ENCODE measurements at places on chromosomes 12 and 14.

GRCh38 chr14:65369560-65369959 lies 43.0 kb upstream of the FUT8 start:
- H3K4me1 ChIP-seq, result no peaks in the 10 kb centered on the region
- H3K36me3 ChIP-seq, result no peaks in the 10 kb centered on the region
- DNase-seq, result no peak
- no peaks in the 10 kb centered on the region for H3K27me3 ChIP-seq
- H3K27ac ChIP-seq, result no peak overlapping the region

GRCh38 chr14:23695664-23695999 lies 59.5 kb downstream of the DHRS2 start:
- no peaks in the 10 kb centered on the region for H3K4me1 ChIP-seq

GRCh38 chr12:42704810-42705401 lies 115.4 kb upstream of the PRICKLE1 start:
- no peak overlapping the region for H3K4me3 ChIP-seq
- H3K4me1 ChIP-seq, result no peaks in the 10 kb centered on the region
- no peak overlapping the region for H3K27ac ChIP-seq
- H3K36me3 ChIP-seq, result no peaks in the 10 kb centered on the region
- H3K27me3 ChIP-seq, result no peaks in the 10 kb centered on the region

GRCh38 chr12:3897371-3897971 lies 24.3 kb upstream of the PARP11 start:
- peak overlapping the region; percentile 21 for H3K4me3 ChIP-seq
- H3K27me3 ChIP-seq, result no peaks in the 10 kb centered on the region
- no peak for DNase-seq

DNA sequence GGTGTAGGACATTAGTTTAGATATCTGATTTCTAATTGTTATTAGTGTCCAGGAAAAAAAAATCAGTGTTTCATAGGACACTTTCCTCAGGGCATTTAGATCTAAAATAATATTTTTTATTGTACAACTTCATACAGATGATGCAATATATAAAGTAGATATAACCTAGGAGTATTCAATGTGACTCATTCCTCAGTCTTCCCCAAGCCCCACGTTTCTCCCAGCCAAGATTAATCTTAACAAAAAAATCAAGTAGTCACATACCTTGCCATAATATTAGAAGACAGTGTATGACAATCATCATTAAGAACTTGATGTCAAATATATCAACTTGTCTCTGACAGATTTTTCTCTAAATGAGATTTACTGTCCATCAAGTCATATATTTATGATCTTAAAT lies 37.1 kb downstream of the PPFIA2 start:
- no peak overlapping the region for H3K27ac ChIP-seq
- H3K4me3 ChIP-seq, result no peak overlapping the region
- no peaks in the 10 kb centered on the region for H3K36me3 ChIP-seq
- DNase-seq, result no peak
- H3K27me3 ChIP-seq, result no peaks in the 10 kb centered on the region

DNA sequence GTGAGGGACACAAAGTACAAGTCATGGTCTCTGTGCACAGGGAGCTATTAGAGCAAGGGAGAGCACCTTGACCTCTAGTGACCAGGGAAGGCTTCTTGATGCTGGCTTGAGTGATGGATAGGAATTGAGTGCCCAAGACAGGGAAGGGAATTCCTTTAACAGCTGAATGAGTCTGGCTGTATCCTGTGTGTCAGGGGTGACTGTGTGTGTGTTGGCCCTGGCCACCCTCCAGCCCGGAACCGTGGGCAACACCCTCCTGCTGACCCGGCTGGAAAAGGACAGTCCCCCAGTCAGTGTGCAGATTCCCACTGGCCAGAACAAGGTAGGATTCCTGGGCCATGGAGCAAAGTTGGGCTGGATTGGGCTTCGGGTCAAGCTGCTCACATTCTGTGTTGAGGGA lies 5.5 kb upstream of the PFDN5 start:
- H3K36me3 ChIP-seq, result peaks cover 8% of the 10 kb centered on the region
- H3K4me1 ChIP-seq, result peaks cover 2% of the 10 kb centered on the region
- H3K4me3 ChIP-seq, result no peak overlapping the region

DNA sequence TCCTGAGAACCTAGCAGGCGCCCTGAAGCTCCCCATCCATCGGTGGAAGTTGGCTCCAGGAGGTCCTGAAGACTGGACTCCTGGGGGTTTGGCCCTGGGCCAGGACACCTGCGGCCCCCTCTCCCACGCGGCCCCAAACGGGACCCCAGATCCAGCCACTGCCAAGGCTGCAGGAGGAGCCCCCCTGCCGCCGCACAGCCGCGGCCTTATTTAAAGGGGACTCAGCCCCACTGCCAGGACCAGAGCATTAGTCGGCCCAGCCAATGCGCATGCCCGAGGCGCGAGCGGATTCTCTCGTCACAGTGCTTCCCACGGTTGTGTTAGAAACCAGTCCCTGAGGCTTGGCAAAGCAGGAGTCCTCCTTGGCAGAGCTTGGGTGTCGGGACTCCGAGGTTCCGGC lies 775.2 kb upstream of the ALG10B start:
- H3K4me1 ChIP-seq, result no peaks in the 10 kb centered on the region
- no peaks in the 10 kb centered on the region for H3K36me3 ChIP-seq
- no peaks in the 10 kb centered on the region for H3K27me3 ChIP-seq
- no peak for DNase-seq
- no peak overlapping the region for H3K27ac ChIP-seq
